ENCODE measurements at places on chromosomes 6 and 20.

GRCh38 chr6:8420031-8420588 is 15.2 kb downstream of the SLC35B3 start:
- peak; percentile 42 for DNase-seq

GRCh38 chr6:11806561-11807317 is 28.1 kb upstream of the ADTRP start:
- DNase-seq, result no peak

DNA sequence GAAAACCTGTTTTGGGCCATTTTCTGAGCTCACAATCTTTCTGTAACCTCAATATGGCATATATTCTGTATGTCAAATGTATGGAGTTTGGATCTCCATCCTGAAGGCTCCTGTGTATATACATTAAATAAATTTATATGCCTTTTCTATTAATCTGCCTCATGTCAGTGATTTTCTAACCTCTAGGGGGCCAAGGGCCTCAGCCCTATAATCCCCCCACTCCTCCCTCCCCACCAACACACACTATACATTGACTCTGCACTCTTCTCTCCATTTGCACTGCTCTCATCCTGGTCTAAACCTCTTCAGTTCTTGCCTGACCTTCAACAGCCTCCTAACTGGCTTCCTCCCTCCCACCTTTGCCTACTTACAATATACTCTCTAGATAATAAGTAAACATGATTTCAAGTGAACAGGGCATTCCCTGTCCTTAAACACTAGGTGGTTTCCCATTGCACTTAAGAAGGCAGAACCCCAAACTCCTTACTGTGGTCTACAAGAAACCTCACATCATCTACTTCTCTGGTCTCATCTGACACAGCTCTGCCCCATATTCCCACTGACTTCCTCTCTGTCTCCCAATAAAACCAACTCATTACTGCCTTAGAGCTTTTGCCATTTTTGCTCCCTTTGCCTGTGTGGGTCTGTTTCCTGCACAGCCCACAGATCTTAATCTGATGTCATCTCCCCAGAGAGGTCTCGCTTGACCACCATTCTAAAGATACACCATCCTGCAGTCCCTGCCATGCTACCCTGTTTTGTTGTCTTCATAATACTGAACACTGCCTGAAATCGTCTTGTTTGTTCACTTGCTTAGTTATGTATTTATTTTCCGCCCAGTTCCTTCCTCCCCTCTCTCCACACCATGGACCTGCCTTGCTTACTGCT is 213.7 kb downstream of the SYNE1 start:
- no peak for DNase-seq

DNA sequence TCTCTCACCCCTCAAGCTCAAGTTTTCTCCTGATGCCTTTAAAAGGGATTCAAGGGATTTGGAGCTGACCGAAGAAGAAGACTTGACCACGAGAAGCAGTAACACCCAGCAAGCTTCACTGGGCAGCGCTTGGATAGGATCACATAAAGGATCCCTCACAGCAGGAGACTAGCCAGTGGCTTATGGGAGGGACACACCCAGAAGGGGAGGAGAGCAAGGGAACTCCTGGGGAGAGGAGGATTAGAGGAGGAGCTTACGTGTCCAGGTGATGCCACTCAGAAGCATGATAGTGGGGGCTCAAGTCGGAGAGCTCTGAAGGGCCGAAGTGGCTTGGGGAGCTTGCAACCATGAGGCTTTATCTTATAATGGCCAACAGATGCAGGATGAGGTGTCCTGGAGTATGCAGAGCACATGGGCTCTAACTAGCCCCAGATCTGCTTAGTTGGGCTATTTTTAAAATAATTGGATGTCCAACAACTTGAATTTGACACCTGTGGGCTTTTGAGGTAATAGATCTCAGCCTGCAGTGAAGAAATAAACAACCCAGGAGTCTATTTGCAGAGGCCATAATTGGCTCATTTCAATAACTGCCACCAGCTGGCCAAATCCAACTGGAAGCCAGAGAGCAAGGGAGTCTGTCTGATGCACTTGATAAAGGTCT is 137.9 kb upstream of the EXOC2 start:
- DNase-seq, result no peak

DNA sequence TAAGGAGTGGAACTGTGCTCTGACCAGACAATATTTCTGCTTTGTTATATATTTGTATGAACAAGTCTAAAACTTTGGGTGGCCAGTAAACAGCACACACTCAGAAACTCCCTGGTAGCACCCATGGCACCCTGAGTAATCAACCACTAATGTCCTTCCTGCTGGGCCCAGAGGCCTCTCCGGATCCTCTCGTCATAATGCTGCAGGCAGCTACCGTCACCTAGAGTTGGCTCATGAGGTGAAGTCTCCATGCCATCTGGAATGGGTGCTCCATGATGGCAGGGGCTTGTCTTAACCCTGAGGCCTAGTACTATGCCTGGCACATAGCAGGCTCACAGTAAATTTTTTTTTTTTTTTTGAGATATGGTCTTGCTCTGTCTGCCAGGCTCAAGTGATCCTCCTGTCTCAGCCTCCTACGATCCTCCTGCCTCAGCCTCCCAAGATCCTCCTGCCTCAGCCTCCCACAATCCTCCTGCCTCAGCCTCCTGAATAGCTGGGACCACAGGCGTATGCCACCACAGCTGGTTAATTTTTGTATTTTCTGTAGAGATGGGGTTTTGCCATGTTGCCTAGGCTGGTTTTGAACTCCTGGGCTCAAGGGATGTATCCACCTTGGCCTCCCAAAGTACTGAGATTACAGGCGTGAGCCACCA is 3.0 kb upstream of the SDCBP2 start:
- DNase-seq, result no peak

GRCh38 chr6:24856901-24857670 is 58.4 kb upstream of the ARMH2 start:
- DNase-seq, result no peak

GRCh38 chr6:33705268-33705885 is 6.1 kb downstream of the UQCC2 start:
- DNase-seq, result no peak

- DNase-seq, result no peak
These were observed 16.9 kb downstream of the ZNF217 start for GRCh38 chr20:53576586-53577318.

- no peak for DNase-seq
These were observed 94.0 kb downstream of the SGK1 start for GRCh38 chr6:134223796-134224420.

GRCh38 chr6:12369355-12369754 is 79.2 kb downstream of the EDN1 start:
- no peak for DNase-seq

- no peak for DNase-seq
These were observed 6.9 kb upstream of the CITED2 start for GRCh38 chr6:139381216-139381865.

- no peak for DNase-seq
These were observed 12.8 kb downstream of the RGS17 start for GRCh38 chr6:153117986-153118879.

GRCh38 chr6:107816818-107817217 is 7.3 kb downstream of the SCML4 start:
- no peak for DNase-seq

GRCh38 chr20:11128220-11128718 is 454.5 kb upstream of the JAG1 start:
- no peak for DNase-seq

DNA sequence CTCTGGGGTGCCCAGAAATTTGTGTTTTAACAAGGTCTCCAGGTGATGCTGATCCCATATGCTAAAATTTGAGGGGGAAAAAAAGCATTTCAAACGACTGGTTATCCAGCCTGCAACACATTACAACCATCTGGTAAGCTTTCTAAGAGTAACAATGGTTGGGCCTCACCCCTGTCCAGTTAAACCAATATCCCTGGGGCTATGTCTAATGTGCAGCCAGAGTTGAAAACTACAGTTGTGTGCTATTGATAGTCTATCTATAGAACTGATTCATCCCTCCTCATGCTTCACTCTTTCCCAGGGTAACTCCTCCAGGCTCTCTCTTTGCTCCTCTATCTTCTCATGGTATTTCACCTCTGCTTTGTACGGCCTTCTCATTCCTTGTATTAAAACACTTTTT is 458.3 kb downstream of the MMUT start:
- no peak for DNase-seq

DNA sequence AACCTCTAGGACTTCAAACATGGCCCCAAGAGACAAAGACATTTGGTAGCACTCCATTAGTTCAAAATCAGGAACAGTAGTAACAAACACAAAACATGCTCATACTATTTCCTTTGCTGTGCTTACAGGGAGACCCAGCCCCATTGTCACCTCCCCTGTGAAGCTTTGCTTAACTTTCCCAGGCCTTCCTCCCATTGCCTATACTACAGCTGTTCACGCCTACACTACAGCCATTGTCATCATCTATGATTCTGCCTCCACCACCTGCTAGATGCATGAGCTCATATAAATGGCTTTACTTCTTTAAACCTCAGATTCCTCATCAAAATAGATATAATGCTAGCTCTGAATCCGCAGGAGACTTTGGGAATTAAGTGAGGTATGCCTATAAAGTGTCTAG is 8.7 kb downstream of the PHACTR1 start:
- no peak for DNase-seq

GRCh38 chr6:133368664-133369063 is 127.5 kb downstream of the EYA4 start:
- peak; percentile 58 for DNase-seq

- DNase-seq, result peak; percentile 46
These were observed 17.8 kb upstream of the FNDC1 start for GRCh38 chr6:159151266-159151855.

- no peak for DNase-seq
These were observed 24.9 kb downstream of the GTPBP2 start for GRCh38 chr6:43604174-43604573.

DNA sequence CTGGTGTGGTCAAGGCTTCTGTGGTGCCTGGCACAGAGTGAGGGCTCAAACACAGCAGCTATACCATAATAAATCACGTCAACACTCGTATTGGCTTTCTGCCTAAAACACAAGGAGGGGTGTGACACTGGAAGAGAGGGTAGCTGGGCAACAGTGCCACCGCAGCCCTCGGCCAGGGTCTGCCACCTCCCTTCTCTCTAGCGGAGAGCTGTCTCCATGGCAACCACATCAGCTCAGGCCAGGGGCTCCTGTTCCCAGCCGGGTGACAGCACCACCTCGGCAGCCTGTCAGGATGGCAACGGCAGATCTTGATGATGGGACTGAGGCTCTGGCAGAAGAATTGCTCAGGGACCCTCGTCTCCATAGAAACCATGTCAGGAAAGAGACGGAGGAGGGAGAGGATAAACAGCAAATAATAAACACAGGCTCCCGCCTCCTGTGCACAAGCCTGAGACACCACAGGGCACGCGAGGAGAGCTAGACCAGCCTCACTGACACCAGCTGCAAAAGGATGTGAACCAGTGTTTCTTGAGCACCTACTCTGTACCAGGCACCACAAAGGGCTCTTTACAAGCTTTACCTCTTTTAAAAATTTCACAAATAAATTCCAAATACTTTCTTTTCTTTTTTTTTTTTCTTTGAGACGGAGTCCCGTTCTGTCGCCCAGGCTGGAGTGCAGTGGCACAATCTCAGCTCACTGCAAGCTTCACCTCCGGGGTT is 50.4 kb upstream of the TLDC2 start:
- no peak for DNase-seq
